Heart left ventricle (tissue), 16 donors: ENCODE measurements at places on chromosomes 11 and 22. TPM values are rescaled to one million over a fixed set of nuclear protein-coding genes. Genes with fewer than 3 reads are reported as not detected.
A peak's percentile ranks its signal among the peaks of the same experiment; 100 is the strongest.

DNA sequence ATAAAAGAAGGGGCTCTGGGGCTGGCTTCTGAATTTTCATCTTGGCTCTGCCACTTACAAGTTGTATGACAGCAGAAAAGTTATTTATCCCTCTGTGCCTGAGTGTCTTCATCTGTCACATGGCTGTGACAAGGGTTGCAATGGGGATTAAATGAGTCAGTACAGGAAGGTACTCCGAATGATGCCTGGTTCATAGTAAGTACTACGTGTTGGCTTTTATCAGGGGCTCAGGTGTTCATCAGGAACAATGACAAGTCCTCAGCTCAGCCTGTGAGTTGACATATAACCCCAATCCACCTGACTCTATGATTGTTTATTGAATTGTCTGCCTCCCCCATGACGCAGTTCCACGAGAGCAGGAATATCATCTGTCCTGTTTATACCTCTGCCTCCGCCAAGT lies 45.7 kb downstream of the PAMR1 start:
- H3K4me3 ChIP-seq = no peak overlapping the region
- no peaks in the 10 kb centered on the region for H3K27me3 ChIP-seq
- H3K4me1 ChIP-seq = peaks cover 4% of the 10 kb centered on the region
- no peak for DNase-seq
- no peaks in the 10 kb centered on the region for H3K36me3 ChIP-seq
- no peak overlapping the region for H3K27ac ChIP-seq

DNA sequence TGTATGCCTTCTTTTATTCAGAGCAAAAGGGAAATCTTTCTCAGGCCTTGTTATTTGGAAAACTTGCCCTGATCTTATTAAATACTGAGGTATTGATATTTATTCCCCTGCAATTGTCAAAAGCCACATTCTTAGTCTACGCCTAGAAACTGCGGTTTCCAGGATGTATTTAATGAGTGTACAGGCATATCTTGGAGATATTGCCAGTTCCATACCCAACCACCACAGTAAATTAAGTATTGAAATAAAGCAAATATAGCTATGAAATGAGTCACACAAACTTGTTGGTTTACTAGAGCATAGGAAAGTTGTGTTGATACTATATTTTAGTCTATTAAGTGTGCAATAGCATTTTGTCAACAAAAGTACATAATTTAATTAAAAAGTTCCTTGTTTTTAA lies 152.7 kb upstream of the CCDC179 start:
- no peak overlapping the region for H3K4me3 ChIP-seq
- no peaks in the 10 kb centered on the region for H3K27me3 ChIP-seq
- no peaks in the 10 kb centered on the region for H3K4me1 ChIP-seq
- H3K27ac ChIP-seq = no peak overlapping the region

GRCh38 chr11:44133335-44133946 lies 38.0 kb downstream of the EXT2 start:
- DNase-seq = no peak
- no peak overlapping the region for H3K27ac ChIP-seq
- H3K27me3 ChIP-seq = no peaks in the 10 kb centered on the region
- H3K4me1 ChIP-seq = no peaks in the 10 kb centered on the region
- H3K36me3 ChIP-seq = peaks cover 31% of the 10 kb centered on the region
- no peak overlapping the region for H3K4me3 ChIP-seq

GRCh38 chr11:134944131-134944530 lies 532.1 kb upstream of the B3GAT1 start:
- no peaks in the 10 kb centered on the region for H3K27me3 ChIP-seq
- H3K4me3 ChIP-seq = no peak overlapping the region
- no peaks in the 10 kb centered on the region for H3K36me3 ChIP-seq
- no peak overlapping the region for H3K27ac ChIP-seq
- H3K4me1 ChIP-seq = no peaks in the 10 kb centered on the region

DNA sequence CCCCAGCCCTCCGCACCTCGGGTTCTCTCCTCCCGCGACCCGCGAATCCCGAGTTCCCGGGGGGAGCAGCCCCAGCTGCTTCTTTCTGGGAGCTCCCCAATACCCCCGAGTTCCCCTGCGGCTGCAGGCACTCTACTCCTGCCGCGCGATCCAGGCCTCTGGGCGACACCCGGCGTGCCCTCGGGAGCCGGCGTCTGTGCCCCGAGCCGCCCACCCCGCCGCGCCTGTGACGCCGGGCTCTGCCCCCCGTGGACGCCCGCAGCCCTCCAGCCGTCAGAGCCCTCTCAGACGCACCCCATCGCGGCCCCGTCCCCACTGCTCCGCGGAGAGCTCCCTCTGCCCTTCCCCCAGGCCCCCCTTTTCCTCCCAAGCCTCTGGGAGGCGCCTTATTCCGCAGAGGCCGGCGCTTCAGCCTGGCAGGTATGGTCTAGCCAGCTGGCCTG lies 422 bp downstream of the GLB1L2 start:
- DNase-seq = no peak
- H3K4me3 ChIP-seq = peak overlapping the region; percentile 38
- H3K27me3 ChIP-seq = peaks cover 5% of the 10 kb centered on the region

GRCh38 chr11:104073950-104074705 lies 37.7 kb downstream of the DDI1 start:
- H3K4me3 ChIP-seq = no peak overlapping the region
- H3K27ac ChIP-seq = no peak overlapping the region
- no peaks in the 10 kb centered on the region for H3K27me3 ChIP-seq
- H3K36me3 ChIP-seq = no peaks in the 10 kb centered on the region

- H3K4me1 ChIP-seq = peaks cover 47% of the 10 kb centered on the region
- H3K36me3 ChIP-seq = no peaks in the 10 kb centered on the region
- peak overlapping the region; percentile 70 for H3K27ac ChIP-seq
- no peaks in the 10 kb centered on the region for H3K27me3 ChIP-seq
Measured at GRCh38 chr11:83033371-83033770, 38.3 kb downstream of the RAB30 start.

GRCh38 chr11:32893343-32894148 lies 935 bp downstream of the QSER1 start:
- peak overlapping the region; percentile 98 for H3K27ac ChIP-seq
- H3K36me3 ChIP-seq = no peaks in the 10 kb centered on the region
- no peaks in the 10 kb centered on the region for H3K27me3 ChIP-seq
- peaks cover 9% of the 10 kb centered on the region for H3K4me1 ChIP-seq

DNA sequence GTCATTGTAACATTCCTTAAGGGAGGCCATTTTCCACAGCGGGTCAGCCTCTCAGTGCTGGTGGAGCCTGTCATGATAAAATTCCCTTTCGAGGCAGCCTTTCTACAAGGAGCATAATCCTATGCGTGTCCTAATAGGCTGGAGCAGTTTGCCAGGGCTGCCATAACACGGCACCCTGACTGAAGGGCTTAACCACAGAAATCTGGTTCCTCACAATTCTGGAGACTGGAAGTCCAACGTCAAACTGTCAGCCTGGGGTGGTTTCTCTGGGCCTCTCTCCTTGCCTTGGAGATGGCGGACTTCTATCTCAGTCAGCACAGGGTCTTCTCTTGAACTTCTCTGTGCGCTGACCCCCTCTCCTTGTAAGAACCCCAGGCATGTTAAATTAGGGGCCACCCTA lies 1.4 kb upstream of the RGL4 start:
- no peak for DNase-seq
- no peaks in the 10 kb centered on the region for H3K27me3 ChIP-seq
- no peak overlapping the region for H3K4me3 ChIP-seq
- H3K4me1 ChIP-seq = peaks cover 19% of the 10 kb centered on the region

GRCh38 chr22:48758881-48759875 lies 1068.5 kb downstream of the BRD1 start:
- no peak overlapping the region for H3K4me3 ChIP-seq
- no peaks in the 10 kb centered on the region for H3K27me3 ChIP-seq
- no peaks in the 10 kb centered on the region for H3K36me3 ChIP-seq
- no peak overlapping the region for H3K27ac ChIP-seq
- H3K4me1 ChIP-seq = no peaks in the 10 kb centered on the region
- no peak for DNase-seq

DNA sequence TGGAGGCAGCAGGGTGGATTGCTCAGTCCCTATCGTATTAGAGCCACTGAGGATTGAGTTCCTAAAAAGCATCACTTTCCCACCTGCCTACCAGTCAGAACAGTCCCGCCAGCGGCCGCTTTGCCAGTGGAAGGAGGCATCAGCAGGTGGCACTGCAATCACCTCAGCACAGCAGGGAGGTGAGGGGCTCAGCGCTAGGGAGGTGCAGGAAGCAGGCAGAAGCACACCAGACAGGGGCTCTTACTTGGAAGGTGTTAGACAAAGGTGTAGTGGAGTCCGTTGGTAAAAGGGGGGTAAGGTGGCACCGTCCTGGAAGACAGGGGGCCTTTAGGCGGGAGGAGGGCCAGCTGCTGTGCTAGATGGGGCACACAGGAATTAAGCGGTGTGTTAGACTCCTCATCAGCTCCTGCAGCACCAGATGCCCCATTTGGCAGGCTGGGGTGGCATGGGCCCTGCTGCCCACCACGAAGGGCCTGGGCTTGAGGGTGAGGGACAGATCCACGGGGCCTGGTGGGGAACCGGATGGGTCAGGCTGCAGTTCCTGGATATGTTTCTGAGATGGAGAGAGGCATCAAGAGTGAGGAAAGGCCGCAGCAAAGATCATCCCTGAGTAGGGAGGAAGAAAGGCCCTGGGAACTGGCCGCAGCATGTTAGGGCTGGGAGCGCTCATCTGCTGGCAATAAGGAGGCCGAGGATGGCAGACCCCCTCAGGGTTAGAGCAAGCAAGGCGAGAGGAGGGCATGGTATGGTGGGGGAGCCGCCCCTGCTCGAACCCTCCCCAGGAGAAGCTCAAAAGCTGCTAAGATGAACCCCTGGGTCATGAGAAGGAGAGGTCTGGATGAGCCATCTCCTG lies 42.5 kb downstream of the C11orf58 start:
- no peaks in the 10 kb centered on the region for H3K27me3 ChIP-seq
- no peak overlapping the region for H3K27ac ChIP-seq
- H3K36me3 ChIP-seq = no peaks in the 10 kb centered on the region
- H3K4me1 ChIP-seq = peaks cover 14% of the 10 kb centered on the region

DNA sequence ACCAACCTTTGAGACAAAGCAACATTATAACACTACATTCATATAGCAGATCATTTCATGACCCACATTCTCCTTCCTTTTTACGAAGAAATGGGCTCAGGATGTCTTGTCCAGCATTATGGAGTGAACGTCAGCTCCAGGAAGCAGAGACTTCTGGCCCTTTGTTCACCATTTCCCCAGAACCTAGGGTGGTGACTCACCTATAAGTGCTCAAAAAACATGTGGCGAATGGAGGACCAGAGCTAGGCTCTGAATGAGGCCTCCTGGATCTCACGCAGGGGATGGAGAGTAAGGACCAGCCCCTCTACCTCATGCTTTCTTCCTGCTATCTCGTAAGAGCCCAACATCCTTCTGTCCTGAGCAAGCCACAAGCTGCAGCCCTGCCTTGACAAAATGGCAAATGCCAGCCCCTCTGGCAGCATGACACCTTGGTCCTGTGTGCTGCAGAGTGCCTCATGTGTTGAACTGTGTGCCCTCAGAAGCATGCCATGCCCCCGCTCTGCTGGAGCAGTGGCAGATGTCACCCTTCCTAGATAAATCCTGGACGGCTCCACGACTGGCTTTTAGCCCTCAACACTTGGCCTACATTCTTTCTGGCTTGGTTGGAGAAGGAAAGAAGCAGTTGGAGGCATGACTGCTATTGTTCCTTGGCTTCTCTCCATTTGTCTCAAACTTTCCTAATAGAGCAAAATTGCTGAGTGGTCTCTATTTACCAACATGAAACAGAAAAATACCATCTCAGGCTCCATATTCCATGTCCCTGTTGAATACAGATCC lies 6.5 kb upstream of the ST3GAL4 start:
- H3K27ac ChIP-seq = peak overlapping the region; percentile 63
- peak; percentile 82 for DNase-seq
- no peak overlapping the region for H3K4me3 ChIP-seq
- H3K4me1 ChIP-seq = peaks cover 78% of the 10 kb centered on the region
- no peaks in the 10 kb centered on the region for H3K27me3 ChIP-seq

Gene IL18
- total RNA-seq = 2.0 TPM

Gene SLC22A25
- not detected for total RNA-seq

Gene THY1
- 9.4 TPM for total RNA-seq

Gene EEF1G
- total RNA-seq = 850 TPM

Gene COMT
- 165 TPM for total RNA-seq
